ENCODE measurements at places on chromosomes 3 and 15.

GRCh38 chr3:99753268-99753975 is 64.2 kb upstream of the CMSS1 start:
- peak; percentile 83 for DNase-seq

DNA sequence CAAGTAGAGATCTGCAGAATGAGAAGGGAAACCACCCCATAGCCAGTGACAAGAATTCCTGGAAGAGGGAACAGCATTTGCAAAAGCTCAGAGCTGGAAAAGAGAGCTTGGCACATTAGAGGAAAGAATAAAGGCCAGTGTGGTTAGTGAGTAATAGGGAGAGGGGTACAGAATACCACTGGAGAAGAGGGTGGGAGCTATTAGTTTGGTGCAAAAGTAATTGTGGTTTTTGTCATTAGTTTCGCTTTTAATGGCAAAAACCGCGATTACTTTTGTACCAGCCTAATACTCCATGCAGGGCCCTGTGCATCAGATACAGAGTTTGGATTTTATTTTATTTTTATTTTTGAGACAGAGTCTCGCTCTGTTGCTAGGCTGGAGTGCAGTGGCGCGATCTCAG is 9.8 kb downstream of the SLC24A1 start:
- DNase-seq, result no peak

GRCh38 chr3:42308651-42309050 is 42.7 kb upstream of the CCK start:
- no peak for DNase-seq

DNA sequence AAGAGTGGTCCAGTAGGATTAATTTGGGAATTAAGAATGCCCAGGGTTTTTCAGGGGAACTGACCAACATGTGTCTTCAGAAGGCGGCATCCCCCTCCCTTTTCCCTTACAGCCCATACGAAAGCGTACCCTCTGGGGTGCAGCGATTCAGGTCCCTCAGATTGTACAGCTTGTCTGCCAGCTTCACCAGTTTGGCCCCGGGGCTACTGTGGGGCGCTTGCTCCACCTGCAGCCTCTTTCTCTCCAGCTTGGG is 848 bp downstream of the HDDC3 start:
- DNase-seq, result no peak

DNA sequence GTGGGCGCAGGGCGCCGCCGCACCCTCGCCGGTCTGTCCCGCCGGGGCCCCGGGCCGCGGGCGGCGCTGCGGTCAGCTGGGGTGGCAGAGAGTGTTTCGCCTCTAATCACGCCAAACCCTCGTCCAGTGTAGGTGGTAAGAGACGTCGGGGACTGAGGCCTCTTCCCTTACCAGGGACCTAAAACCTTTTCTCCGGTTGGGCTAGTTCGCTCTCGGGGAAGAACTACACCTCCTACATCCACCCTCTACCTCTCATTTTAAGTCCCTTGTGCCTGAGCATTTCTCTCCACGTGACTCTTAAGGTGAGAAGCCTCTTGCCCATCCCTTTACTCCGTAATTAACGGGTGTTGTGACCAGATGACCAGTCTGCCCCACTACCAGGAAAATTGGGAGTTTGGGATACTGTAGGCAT is 520 bp downstream of the TMEM42 start:
- peak; percentile 29 for DNase-seq

- DNase-seq, result peak; percentile 39
Observed at GRCh38 chr3:40770061-40770460, 245.3 kb downstream of the ZNF621 start.

- no peak for DNase-seq
Observed at GRCh38 chr3:138950006-138950644, 3.1 kb downstream of the FOXL2NB start.

- peak; percentile 4 for DNase-seq
Observed at GRCh38 chr15:64355348-64355943, 527 bp downstream of the CSNK1G1 start.

Measured in Ammon's horn (tissue), 1 donor.